ENCODE measurements at places on chromosomes 11 and 22.
A peak's percentile ranks its signal among the peaks of the same experiment; 100 is the strongest.

DNA sequence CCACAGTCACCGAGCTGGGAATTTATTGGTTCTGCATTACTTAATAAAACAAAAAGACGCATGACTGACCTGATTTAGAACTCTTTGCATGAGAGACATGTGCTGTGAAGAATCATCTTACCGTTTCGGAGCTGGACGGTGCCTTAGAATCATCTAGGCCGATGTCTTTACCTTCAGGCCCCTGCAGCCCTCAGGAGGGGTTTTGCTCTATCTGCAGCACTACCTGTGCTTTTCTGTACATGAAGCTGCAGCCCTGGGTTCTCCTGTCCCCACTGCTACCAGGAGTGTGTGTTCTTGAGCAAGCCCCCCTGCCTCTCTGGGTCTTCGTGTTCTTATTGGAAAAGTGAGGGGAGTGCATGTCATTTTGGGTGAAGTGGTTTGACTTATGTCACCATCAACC is 94.0 kb upstream of the OR4B1 start:
- no peak for DNase-seq

DNA sequence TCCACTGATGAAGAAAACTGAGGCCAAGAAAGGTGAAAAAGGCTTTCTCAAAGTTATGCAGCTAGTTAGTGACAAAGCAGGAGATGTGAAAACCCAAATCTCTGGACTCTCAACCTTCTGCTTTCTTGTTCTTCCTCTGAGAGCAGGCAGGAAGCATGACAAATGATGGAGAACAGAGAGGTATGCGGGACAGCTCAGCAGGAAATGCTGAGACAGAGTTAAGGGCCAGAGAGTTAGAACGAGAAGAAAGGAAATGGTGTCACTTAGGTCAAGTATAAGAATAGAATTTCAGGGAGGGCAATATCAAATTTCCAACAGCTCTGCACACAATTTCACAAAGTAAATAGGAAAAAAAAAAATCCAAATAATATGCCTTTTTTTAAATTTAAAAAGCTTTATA is 67.6 kb upstream of the ARHGAP42 start:
- DNase-seq, result no peak

DNA sequence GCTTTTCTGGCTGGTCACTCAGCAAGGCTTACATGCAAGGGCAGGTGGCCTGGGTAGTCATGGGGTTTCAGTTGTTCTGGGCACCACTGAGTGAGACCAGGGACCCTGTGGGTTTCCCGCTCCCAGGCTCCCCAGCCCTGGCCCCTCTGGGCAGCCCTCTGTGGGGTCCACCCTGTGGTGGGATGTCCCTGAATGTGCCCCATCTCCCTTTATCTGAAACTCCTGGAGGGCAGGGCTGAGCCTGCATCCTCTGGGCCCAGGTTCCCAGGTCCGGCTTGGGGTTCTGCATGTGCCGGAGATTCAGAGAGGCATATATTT is 1041.0 kb downstream of the BRD1 start:
- no peak for DNase-seq

- DNase-seq, result no peak
These were observed 141.0 kb downstream of the ARHGAP20 start for GRCh38 chr11:110571081-110571720.

GRCh38 chr11:24880962-24881361 is 384.1 kb downstream of the LUZP2 start:
- no peak for DNase-seq

DNA sequence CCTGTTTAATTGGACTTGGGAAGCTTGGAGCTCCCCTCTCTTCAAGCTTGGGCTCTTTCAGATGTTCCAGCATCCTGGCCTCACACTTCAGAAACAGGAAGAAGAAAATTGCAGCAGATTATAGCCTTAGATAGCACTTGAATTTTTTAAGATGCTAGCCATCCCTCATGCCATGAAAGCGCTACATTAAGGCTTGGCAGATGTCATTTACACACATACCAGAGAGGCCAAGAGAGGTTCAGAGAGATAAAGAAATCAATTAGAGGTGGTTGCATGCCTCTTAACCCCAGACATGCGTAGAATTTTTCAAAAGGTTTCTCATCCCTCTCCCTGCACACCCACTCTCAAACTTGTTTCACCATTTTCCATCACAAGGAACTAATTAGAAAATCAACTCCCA is 31.9 kb upstream of the DBX1 start:
- no peak for DNase-seq

GRCh38 chr22:46734830-46735453 is 3.1 kb downstream of the CERK start:
- DNase-seq, result no peak

- peak; percentile 25 for DNase-seq
These were observed 3.6 kb downstream of the AHNAK start for GRCh38 chr11:62542750-62543567.

- peak; percentile 23 for DNase-seq
These were observed 193.7 kb upstream of the TBCEL start for GRCh38 chr11:120830085-120830620.

DNA sequence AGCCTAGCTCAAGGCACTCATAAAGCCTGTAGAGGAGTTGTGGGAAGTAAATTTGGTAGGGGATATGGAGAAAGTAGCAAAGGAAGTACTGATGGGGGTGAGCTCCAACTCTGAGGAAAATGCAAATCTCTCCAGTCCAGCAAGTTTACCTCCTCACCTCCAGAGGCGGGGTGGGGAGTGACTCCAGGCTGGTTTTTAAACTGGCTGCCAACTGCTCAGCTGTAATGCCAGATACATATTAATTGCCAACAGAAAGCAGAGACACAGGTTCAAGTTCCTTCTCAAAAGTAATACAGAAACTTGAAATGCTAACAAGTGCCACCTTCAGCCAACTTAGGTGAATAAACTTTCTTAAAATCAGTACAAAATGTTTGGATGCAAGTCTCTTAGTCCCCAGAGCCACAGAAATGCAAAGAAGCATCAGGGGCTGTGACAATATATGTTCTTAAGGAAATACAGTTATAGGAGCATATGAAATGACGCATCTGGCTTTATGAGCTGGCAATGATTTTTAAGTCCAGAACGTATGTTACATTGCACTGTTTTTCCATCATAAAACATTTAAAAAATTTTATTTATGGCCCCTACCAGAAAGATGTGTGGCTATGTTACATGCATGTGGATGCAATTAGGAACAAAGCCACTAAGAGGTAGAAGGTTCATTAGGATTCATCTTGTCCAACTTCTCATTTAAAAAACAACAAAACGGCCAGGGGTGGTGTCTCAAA is 436.4 kb upstream of the CCDC90B start:
- no peak for DNase-seq

DNA sequence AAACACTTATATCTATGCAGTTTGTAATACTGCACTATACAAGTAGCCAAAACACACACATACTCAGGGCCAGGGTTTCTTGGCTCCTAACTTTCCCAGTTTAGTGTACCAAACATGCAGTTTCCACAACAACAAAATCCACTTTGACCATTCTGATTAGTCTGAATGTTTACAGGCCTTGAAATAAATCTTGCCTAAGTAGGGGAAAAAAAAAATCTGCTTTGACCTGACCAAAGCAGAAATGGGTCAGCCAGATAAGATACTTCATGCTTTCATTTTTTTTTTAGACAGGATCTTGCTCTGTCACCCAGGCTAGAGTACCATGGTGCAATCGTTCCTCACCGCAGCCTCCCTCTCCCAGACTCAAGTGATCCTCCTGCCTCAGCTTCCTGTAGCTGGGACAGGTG is 10.1 kb downstream of the PRR14L start:
- no peak for DNase-seq

- DNase-seq, result no peak
These were observed 108.0 kb upstream of the ANO1 start for GRCh38 chr11:69969890-69970784.

GRCh38 chr11:111372538-111372937 is 6.5 kb downstream of the POU2AF1 start:
- peak; percentile 6 for DNase-seq

GRCh38 chr11:83933008-83933407 is 646.8 kb upstream of the CCDC90B start:
- no peak for DNase-seq

- DNase-seq, result no peak
These were observed 172.0 kb upstream of the B3GAT1 start for GRCh38 chr11:134584001-134584561.

DNA sequence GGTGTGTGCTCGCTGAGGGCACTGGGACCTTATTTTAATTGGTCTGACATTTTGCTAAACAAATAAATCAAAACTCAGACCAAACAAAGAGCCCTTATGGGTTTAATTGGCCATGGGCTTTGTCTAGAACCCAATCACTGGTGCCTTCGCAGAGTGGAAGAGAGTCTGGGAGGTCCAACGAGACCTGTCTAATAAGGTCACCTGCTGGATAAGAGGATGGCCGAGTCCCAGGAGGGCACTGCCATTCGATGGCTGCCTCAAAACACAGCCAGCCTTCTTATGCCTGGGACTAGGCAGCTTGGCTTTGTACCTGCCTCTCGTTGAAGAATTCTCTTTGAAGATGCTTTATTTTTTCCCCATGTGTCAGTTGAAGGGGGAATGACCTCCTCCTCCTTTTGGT is 171.1 kb downstream of the CEP164 start:
- DNase-seq, result no peak

- no peak for DNase-seq
These were observed 74.9 kb upstream of the CAPRIN1 start for GRCh38 chr11:33976495-33977199.

DNA sequence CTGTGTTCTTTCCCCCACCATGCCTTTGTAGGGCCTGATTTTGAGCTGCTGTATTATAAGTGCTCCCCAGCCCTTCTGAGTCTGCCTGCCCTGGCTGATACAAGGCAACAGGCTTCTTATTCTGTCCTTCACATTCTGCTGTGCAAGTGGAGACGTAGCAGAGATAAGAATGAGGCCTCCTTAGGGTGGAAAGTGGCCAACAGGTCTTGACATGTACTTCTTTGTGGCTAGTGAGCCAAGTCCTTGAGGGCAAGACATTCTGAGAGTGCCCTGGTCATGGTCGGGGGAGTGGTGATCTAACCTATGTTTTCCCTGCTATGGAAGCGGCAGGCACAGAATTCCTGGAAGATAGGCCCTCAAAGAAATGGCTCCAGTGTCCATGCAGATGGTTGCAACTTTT is 235.7 kb upstream of the CADM1 start:
- DNase-seq, result no peak

GRCh38 chr11:82082976-82083375 is 650.7 kb downstream of the FAM181B start:
- no peak for DNase-seq

GRCh38 chr11:70247710-70248072 is 22.8 kb upstream of the PPFIA1 start:
- peak; percentile 41 for DNase-seq

DNA sequence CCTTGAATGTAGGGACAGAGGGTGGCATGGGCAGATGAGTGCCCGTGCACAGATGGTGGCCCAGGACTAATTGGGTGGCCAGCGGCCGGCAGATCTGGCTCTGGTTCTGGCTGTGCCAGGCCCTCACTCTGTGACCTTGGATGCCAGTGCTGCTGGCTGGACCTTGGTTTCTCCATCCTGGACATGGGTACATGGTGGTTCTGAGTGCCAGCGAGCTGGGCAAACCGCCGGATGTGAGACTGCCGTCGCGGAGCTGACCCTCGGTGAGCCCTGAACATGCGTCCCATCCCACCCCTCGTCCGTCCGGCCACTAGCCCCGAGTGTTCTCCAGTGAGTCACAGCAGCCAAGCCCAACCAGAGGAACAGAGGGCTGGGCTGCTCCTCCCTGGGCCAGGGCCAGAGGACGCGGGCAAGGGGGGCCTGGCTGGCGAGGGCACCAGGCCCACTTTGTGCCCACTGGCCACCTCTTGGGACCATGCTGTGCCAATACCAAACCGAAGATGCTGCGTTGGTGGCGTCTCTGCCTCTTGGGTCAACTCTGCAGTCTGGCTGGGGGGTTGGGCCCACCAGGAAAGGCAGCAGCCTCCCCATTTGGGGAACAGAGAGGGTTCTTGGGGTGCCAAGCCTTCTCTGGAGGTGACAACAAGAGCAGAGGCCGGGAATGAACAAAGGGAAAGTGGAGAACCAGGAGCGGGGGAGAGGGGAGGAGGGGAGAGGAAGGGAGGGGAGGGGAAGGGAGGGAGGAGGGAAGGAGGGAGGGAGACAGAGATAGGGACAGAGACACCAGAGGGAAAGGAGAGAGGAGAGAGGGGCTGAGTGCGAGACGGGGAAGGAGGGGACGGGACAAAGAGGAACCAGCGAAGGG is 10.7 kb downstream of the LSP1 start:
- no peak for DNase-seq

DNA sequence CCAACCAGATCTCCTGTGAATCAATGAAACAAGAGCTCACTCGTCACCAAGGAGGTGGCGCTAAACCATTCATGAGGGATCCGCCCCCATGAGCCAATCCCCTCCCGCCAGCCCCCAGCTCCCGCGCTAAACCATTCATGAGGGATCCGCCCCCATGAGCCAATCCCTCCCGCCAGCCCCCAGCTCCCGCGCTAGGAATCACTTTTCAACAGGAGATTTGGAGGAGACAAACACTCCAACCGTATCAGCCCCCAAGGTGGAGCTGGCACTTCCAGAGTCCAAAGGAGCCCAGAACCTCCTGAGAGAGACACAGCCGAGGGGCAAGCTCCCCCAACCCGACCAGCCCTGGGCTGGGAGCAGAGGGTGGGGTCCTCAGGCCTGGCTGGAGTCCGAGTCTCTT is 40.9 kb upstream of the PRR5 start:
- no peak for DNase-seq

DNA sequence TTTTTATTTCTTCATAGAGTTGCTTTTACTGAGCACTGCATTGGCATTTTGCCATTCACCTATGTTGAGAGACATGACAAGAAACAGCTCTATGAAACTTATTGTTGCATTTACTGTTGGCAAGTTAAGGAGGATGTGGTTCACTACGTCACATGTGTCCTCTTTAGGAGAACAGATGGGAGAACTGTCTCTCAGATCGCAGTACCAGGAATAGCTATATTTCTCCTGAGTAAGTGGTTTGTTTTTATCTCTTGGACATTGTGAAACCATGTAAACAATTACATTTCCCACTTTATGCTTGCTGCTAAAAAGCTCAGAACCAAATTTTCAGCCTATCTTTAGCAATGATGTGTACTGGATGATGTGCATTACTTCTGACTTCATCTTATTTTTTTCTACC is 34.8 kb upstream of the PSMA1 start:
- DNase-seq, result no peak

DNA sequence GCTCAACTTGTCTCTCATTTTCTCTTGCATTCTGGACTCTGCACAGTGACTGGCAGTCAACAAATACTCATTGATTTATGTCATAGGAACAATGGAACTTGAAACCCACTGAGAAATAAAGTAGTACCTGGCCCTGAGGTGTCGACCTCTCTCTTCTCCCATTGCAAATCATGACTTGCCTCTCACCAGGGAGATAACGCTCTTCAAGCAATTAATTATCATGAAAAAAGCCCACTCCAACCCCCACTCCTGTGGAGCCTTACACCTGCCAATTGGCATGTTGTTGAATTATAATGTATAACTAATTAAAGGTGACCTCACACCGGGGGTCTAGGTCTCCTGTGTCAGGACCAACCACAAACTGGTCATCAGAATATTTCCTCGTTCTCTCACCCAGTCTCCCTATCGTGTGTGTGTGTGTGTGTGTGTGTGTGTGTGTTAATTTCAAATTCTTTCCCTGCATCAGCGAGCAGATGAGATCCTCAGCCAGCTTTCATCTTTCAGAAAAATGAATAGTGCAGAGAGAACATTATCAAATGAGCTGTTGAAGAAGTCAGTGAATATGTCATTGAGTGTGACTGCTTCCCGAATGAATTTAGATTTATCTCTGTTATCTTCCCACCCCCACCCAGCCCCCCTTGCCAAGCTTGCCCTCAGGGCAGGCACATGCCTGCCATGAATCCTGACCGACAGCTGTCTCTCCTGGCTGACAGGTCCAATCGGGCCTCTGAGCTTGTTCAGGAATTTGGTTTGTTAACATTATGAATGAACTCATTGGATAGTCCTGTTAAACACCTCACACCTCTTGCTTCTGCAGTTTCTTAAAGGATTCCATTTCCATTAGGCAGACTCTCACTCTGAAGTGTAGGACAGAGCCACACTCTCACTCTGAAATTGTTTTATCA is 357.4 kb downstream of the INSC start:
- no peak for DNase-seq

Data from anterior cingulate cortex (tissue), 58 donors.